ENCODE measurements at places on chromosomes 3 and 15.

DNA sequence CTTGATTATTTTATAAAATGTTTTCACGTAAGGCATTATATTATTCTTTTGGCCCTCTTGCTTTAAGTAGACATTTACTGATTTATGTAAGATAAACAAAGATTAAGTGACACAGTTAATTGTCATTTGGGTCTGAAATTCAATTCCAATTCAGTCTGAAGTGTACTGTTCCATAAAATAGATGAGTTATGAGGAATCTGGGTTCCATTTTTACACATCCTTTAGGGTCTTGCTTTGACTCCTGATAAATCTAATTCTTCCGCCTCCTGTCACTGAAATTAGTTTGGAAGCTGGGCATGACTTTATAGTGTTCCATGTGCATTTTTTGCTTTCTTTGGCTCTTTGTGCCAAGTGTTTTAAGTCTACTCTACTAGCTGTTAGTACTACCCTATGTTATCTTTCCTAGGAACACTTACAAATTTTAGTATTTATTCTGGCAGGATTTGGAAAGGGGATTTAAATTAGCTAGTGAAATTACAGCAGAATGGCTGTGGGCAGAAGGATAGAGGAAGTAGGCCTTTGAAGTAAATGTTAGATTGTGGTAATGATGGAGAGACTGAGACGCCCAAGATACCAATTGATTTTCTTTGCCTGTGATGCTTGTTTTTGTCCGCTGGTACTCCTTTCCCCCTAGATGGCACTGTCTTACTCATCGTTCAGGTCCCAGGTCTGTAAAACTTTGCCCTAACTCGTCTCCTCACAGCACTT lies 14.3 kb downstream of the ARL8B start:
- peak; percentile 29 for DNase-seq

DNA sequence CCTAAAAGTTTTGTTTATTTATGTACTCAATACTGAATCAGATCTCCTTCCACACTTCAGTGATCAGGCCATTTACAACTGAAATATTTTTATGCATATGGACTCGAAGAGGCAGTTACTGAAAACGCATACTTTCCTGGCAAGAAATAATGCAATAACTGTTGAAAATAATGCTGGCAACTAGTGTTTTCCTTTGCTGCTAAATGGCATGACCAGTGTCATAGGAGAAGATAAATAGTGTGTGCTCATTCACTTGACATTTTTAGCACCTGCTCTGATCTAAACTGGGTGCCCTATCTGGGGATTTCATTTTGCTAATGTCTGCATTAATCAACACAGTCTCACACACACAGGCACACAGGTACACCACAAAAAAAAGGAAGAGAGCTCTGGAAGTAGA lies 695.2 kb downstream of the TUSC7 start:
- DNase-seq: no peak

DNA sequence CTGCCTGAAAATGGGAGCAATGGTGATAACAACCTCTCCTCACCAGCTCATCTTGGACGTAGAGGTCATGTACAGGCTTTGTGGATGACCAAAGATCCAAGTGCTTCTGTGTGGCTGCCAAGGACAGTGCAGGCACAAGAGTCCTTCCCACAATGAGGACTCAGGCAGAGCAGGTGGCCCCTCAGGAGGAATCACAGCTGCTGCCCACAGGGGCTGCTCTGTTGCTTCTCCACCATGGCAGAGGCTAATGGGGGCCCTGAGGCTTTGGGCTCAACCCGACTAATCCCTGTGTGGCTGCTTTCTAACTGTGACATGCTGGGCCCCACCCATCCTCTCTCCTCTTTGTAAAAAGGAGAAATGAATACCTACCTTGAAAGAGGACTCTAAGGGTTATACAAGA lies 58.1 kb upstream of the MRPS22 start:
- no peak for DNase-seq

GRCh38 chr15:48657950-48658591 lies 12.6 kb upstream of the FBN1 start:
- DNase-seq: no peak

- no peak for DNase-seq
Measured at GRCh38 chr3:56825567-56826438, 24.1 kb upstream of the ARHGEF3 start.

DNA sequence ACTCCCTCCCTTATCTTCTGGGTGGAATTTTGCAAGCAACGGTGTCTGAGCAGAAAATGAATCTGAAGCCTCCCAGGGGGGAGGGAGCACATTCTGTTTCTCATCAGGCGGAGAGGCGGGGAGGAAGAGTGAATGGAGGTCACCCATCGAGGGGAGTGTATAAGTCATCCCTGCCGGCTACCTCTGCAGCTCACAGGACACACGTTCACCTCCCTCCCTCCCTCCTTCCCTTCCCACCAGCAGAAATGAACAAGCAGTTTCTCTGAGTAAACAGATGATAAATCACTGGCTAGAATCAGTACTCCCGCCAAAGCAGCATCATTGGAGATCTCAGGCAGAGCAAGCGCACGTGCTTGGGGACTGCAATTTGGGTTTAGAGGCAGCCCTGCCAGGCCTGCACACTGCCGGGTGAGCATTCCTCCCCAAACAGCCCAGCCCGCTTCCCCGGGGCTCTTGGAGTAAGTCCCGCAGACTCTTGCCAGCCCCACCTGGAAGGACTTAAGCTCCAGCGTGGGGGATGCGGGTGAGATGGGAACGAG lies 38.3 kb downstream of the CPN2 start:
- peak; percentile 40 for DNase-seq

DNA sequence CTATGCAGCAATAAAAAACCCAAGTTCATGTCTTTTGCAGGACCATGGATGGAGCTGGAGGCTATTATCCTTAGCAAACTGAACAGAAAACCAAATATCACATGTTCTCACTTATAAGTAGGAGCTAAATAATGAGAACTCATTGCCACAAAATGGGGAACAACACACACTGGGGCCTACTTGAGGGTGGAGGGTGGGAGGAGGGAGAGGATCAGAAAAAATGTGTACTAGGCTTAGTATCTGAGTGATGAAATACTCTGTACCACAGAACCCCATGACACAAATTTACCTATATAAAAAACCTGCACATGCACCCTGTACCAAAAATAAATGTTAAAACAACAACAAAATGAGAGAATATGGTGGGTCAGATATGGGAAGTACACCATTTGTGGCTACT lies 49.6 kb upstream of the AADACL2 start:
- DNase-seq: no peak

DNA sequence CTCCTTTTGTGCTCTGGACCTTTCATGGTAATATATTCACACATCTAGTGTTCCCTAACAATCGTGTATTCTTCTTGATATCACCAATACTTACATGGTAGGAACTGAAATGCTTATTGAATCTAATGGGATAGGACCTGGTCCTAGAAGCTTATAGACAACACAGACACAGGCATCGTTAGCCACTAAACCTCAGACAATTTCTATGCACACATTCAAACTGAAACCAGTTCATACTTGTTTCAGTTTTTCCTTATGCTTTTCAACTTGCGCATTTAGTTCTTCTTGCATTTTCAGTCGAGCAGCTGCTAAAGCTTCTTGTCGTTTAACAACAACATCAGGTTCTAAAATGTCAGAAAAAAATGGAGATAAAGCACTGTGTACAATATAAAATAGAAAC lies 2.3 kb downstream of the SELENOS start:
- DNase-seq: no peak

GRCh38 chr15:73955861-73956742 lies 29.8 kb downstream of the LOXL1 start:
- no peak for DNase-seq

DNA sequence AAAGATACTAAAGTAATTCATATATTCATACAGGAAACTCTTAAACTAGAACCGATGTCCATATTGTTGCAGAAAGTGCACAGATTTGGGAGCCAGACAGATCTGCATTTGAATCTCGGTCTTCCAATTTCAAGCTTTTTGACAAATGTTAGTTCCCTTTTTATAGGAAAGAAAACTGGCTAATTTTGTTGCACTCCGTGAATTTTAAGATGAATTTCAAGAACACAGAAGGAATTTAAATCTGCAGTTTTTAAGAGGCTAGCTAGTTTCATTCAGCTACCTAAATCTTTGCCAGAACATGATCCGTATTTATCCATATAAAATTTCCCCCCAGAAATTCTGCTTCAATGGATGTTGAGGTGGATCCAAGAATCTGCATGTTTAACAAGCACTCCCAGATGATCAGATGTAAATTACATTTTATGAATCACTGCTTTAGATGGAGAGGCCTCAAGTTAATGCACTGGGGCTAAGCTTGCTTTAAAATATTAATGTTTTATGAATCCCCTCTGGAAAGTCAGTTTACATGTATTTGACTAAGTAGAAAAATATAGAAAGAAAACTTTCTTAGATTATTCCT lies 1296.3 kb upstream of the CADM2 start:
- no peak for DNase-seq
